ENCODE measurements at places on chromosomes 7 and 10.
A peak's percentile ranks its signal among the peaks of the same experiment; 100 is the strongest.

- no peak for DNase-seq
Observed at GRCh38 chr10:7491949-7492659, 81.3 kb upstream of the SFMBT2 start.

- peak; percentile 45 for DNase-seq
Observed at GRCh38 chr10:116147147-116147905, 125.7 kb downstream of the GFRA1 start.

DNA sequence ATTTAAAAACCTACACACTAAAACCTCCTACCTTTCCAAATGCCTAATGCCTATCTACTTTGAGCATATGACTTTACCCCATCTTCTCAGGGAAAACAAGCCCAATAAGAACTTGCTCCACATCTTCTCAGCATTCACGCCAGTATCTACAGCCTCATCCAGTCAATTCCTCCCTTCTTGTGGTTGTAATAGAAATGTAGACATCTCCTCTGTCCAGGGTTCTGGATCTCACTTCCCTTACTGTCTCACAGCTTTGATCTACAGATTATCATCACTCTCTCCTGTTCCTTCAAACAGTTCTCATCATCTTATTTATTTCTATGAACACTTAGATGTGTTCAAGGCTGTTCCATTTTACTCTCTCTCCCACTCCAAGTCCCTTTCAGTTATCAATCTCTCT is 70.4 kb upstream of the NOBOX start:
- no peak for DNase-seq

- no peak for DNase-seq
Observed at GRCh38 chr7:116571037-116571436, 46.2 kb downstream of the CAV1 start.

- no peak for DNase-seq
Observed at GRCh38 chr7:134948736-134949135, 37.6 kb upstream of the AGBL3 start.

DNA sequence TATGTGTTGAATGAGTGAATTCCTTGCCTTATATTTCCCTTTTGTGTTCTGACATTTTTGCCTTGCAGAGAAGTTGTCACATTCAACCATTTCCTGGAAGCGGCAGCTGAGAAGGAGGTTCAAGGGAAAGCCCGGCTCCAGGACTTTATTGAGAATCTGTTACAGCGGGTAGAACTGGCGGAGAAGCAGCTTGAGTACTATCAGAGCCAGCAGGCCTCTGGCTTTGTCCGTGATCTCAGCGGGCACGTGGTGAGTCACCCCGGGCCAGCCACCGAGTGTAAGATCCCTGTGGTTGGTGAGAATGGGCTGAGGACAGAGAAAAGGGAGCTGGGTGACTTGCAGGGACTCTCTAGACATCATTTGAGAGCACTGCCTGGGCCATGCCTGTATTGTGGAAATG is 14.2 kb downstream of the ZNF365 start:
- no peak for DNase-seq

- no peak for DNase-seq
Observed at GRCh38 chr7:94996369-94996768, 89.0 kb downstream of the PPP1R9A start.

GRCh38 chr10:4189281-4189680 is 404.3 kb upstream of the KLF6 start:
- no peak for DNase-seq

DNA sequence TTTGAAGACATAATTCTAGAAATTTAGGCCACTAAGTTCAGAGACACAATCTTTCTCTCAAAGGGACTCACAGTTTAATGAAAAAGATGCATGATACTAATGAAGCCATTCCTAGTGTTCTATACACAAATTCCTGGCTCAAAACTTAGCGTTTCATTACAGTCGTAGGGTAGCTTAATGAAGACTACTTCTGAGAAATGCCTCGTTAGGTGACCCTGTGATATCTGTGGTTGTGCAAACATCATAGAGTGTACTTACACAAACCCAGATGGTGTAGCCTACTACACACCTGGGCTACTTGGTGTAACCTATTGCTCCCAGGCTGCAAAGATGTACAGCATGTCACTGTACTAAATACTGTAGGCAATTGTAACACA is 488 bp upstream of the CHCHD3 start:
- DNase-seq: no peak

DNA sequence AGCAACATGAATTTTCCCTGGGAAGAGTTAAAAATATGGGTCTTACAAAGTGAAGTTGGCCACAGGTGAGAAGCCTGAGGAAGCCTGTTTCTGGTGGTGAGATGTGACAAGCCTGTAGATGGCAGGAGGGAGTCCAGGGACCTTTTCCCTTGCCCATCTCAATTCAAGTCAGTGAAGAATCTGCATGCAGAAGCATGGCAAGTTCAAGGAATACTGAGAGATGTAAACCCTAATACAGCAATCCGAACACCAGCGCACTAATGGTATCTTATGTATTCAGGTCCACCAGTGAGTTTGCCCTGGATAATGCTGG is 73.6 kb downstream of the RHOBTB1 start:
- DNase-seq: no peak

DNA sequence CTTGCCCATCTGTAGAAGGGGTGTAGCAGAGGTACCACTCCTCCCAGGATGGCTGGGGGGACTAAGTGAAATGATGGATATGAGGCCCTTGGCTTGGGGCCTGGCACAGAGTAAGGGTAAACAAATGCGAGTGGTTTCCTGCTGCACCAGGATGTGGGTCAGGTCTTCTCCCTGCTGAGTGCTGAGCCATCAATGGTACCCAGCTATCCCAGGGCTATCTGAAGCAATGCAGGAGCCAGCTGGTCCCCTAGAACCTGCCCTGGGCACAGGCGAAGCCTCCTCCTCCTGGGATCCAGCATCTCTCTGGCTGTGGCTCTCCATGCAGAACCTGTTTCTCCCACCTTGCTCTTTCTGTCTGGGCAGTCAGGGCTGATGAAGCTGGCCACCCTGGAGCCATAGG is 20.9 kb upstream of the GOLGA7B start:
- peak; percentile 21 for DNase-seq

DNA sequence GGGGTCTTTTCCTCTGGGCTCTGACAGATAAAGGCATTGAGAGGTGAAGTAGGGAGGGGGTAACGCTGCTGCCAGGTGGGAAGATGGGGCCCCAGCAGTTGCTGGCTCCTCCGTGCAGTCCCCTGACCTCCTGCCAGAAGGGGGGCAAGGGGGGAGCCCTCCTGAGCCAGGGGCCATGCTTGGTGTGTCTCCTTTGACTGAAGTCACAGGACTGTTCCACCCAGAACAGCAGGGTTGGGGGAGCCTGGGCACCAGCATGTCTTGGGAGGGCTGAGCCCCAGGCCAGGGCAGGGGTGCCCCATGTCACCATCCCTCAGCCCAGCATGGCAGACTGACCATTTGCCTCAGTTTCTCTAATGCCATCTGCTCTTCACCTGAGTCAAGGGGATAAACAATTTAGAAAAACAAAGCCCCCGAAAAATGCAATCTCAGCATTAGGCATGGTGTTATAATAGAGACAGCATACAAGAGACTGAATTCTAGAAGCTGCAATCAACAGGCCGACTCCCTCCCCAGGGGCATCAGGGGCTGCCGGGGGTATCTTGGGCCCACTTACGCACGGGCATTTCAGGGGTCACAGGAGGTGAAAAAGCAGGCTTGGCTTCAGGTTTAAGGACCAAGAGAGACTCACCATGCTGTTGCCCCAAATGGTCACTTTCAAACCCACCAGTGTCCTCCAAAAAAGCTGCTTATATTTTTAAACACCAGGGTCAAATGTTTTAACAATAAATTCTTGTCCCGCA is 108.6 kb upstream of the GPR26 start:
- DNase-seq: no peak

DNA sequence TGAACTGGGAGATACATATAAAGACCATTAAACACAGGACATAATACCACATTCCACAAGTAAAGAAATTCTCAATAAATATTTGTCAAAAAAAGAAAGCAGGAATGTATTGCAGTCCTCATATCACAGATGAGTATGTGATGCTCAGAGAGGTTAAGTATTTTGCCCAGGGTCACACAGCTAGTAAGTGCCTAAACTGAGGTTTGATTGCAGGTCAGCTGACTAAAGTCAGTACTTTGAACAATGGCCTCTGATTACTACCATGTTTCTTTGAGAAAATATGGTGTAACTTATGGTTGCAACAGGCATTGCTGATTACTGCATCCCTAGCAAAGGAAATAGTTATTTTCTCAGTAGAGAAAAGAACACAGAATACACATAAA is 267.1 kb downstream of the ELMO1 start:
- DNase-seq: no peak

GRCh38 chr7:25260862-25261494 is 32.7 kb upstream of the NPVF start:
- DNase-seq: peak; percentile 30

- no peak for DNase-seq
Observed at GRCh38 chr10:87634311-87634710, 25.4 kb upstream of the PAPSS2 start.

DNA sequence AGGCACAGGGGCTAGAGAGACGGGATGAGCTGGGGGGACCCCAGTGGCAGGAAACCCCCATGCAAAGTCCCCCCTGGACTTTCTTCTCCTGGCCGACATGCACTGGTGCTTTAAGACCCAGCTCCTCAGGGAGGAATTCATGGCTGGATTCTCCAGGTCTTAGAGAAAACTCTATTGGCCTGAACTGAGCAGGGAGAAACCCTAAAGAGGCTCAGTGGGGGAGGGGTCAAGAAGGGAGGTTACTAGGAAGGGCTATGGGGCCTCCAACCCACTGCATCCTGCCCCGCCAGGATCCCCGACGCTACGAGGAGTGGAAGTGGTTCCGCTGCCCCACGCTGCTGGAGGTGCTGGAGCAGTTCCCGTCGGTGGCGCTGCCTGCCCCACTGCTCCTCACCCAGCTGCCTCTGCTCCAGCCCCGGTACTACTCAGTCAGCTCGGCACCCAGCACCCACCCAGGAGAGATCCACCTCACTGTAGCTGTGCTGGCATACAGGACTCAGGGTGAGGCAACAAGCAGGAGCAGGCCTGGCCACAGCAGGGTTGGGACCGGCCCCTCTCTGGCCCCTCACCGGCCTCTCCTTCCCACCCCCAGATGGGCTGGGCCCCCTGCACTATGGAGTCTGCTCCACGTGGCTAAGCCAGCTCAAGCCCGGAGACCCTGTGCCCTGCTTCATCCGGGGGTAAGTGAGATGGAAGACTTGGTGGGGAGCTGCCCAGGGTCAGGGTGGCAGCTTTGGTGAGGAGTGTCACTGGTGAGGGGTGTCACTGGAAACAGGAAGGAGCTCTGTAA is 13.8 kb downstream of the ATG9B start:
- peak; percentile 71 for DNase-seq

DNA sequence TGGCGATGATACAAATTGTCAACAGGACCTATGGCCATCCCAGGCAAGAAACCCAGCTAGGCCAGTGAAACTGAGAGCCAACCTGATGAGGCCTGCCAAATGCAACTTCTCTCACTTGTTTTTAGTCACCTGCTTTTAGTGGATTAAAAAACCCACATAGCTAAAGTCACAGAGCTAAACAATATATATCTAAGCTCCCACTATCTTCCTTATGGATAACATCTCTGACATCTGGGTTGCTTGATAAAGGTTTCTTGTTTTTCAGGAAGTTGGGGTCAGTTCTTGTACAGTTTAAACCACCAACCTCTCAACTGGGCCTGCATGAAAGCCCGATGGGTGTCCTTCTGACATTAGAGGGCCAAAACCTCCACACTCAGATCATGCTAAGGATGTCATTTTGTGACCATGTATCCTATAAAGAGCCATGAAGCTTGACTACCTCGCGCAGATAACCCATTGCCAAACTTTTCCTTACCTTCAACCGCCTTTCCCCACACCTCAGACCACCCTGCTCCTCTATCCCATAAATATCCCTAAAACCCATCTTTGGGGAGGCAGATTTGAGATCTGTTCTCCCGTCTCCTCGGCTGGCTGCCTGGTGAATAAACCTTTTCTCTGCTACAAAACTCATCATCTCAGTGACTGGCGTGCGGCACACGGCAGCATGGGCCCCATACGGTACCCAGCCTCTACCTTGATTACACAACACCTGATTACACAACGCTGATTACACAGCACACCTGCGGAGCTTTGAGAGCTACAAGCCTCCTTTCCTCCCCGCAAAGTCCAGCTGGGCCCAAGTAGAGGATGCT is 797 bp upstream of the STMP1 start:
- no peak for DNase-seq

DNA sequence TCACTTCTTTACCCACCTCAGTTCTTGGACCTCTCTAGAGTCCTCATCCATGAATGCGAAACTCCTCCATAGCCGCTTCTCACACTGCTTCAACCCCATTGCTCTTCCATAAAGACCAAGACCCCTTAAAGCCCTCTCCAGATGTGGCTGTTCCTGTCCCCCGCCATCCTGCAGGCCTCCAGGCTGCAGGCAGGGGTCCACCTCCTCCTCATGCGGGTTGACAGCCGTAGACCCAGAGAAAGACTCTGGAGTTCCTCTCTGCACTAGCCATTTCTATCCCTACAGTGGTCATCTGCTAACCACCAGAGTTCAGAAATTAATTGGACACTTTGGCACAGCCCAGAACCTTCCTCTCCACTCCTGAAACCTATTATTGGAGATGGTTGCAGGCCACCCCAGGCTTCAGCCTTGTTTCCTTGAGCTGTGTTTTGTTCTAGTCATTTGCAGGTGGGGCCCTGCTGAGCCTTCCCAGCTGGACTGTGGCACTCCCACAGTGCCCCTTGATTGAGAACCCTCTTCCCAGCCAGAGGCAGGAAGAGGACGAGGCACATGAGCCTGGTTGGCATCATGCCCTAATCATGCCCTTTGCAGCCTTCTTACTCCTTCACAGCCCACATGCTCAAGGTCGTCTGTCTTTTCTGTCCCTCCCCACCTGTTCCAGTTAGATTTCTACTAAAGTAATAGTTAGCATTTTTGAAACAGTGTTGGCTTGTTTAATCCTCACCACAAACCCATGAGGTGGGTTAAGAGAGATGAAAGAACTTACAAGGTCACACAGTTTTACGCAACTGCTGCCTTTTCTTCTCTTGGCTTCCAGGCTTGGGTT is 23.9 kb downstream of the CUL1 start:
- peak; percentile 18 for DNase-seq
